ENCODE measurements at places on chromosomes 7 and 10.

GRCh38 chr7:75658369-75658768 lies 80.4 kb downstream of the HIP1 start:
- no peak for DNase-seq

GRCh38 chr7:129222064-129222463 lies 2.8 kb upstream of the AHCYL2 start:
- DNase-seq = no peak

GRCh38 chr7:154837622-154838021 lies 165.3 kb downstream of the PAXIP1 start:
- no peak for DNase-seq

DNA sequence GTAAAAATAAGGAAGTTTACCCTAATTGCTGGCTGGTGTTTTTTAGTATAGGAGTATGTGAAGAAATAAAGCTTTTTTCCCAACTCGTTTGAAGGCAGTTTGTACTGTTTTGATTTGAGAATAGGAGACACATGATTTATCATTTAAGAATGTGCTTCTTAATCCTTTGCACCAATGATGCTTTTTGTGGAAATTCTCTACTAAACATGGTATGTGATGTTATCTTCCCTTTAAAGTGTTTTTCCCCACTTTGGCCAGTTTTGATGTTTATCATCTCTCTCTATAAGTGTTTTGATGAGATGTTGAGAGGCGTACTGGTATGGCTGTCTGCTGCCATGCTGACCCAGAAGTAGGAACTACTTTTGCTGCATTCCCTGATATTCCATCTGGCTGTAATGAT lies 85.1 kb downstream of the SUGCT start:
- DNase-seq = no peak

DNA sequence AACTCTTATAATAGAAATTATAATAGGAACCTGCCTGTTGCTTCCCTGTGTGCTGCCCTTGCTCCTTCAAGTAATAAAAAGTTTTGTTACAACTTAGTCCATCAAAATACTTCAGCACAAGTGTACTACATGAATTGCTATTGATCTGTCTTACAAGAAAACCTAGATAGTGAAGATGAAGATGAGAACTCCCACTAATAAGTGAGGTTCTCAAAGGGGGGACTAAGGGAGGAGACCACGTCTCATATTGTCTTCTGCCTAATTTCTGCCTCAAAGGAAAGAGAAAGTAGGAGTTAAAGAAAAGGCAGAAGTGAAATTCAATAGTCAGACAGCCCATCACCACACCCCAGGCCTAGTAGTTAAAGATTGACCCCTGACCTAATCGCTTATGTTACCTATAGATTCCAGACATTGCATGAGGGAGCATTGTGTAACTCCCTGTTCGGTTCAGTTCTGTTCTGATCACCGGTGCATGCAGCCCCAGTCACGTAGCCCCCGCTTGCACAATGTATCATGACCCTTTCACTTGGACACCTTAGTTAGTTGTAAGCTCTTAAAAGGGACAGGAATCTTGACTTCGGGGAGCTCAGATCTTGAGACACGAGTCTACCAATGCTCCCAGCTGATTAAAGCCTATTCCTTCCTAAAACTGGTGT lies 18.2 kb upstream of the CHST3 start:
- DNase-seq = no peak

- peak; percentile 73 for DNase-seq
Observed at GRCh38 chr7:51316666-51317581, at the start of gene COBL. Gene COBL, minus strand, starts transcription at chr7:51316809. Its CDS starts 176 bp downstream, at chr7:51316633.

DNA sequence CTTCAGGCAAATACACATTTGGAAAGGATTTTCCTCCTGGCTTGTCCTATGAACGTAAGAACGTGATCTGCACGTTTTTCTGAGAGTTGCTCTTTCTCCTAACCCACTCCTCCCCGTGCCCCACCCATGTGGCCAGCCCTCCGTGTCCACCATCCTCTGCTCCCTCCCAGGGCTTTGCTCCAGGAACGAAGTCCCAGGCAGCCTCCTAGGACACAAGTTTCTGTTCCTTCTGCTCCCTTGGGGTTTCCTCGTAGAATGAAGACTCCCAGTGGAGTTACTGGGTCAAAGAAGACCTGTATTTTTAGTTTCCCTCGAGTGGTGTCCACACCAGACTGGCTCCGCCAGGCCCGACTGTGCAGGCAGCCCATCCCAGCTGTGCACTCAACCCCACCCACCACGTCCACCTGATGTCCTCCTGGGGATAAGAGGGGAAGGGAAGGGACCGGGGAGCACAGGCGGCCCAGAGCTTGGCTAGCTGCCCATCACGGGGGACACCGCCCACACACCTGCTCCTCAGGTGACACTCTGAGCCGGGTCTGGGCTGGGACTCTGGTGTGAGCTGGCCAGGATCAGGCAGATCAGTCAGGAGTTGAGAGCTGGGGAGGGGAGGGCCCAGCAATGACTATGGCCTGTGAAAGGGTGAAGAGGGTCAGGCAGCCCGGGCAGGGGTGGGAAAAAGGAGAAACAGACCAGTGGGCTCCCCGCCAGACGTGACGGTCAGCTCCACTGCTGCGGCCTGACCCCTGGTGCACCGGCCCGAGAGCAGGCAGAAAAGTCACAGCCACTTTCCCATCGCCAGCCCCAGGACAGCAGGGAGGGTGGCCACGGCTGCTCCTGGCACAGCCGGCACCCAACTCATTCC lies 54.3 kb upstream of the PPP2R2D start:
- DNase-seq = peak; percentile 41

- DNase-seq = no peak
Observed at GRCh38 chr10:15738270-15738925, 18.7 kb upstream of the ITGA8 start.

DNA sequence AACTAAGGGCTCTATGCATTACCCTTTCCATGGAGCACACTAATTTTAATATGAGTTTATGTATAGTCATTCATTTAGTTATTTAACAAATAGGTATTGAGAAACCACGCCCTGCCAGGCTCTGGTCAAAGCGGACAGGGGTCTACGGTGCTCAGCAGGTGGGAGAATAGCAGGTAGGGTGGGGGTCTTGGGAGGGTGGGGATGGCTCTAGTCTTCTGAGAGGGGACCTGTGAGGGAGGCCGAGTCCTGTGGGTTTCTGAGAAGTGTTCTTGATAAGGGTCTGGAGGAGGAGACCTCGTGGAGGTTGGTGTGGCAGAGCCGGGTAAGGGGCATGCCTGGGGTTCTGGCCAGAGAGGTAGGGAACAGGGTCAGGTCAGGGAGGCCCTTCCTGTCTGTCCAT lies 1.1 kb downstream of the WDFY4 start:
- peak; percentile 18 for DNase-seq

- DNase-seq = no peak
Observed at GRCh38 chr7:28405662-28406061, 6.7 kb upstream of the CREB5 start.

DNA sequence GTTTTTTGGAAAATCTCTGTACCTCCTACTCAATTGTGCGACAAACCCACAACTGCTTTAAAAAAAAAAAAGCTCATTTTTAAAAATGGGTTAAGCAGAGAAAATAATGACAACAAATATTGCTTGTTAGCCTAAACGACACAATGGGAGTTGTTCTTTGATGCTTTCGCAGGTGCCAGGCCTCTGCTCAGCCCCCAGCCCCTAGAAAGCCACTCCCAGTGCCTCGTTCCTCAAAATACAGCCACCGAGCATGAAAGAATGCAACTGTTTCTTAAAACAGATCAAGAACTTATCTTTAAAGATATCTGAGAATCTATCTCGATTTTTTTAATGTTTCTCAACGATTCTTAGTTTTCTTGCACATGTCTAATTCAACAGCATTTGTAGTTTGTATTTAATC lies 85.2 kb upstream of the PFKP start:
- no peak for DNase-seq

DNA sequence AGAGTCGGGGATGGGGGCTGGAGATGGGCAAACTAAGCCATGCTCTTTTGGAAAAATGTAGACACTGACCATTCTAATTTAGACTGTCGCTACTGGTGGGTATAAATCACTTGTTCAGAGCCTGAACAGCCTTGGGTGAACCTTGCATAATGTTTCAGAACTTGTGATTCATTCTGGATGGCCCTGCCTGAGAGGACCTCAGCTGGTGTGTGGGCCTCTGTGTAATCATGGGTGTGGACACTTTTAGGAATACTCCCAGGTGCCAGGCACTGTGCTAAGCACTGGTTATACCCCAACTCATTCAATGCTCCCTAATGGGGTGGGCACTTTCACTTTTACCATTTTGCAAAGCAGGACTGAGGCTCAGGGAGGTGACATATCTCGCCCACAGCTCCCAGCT lies 26.8 kb upstream of the TM9SF3 start:
- no peak for DNase-seq

DNA sequence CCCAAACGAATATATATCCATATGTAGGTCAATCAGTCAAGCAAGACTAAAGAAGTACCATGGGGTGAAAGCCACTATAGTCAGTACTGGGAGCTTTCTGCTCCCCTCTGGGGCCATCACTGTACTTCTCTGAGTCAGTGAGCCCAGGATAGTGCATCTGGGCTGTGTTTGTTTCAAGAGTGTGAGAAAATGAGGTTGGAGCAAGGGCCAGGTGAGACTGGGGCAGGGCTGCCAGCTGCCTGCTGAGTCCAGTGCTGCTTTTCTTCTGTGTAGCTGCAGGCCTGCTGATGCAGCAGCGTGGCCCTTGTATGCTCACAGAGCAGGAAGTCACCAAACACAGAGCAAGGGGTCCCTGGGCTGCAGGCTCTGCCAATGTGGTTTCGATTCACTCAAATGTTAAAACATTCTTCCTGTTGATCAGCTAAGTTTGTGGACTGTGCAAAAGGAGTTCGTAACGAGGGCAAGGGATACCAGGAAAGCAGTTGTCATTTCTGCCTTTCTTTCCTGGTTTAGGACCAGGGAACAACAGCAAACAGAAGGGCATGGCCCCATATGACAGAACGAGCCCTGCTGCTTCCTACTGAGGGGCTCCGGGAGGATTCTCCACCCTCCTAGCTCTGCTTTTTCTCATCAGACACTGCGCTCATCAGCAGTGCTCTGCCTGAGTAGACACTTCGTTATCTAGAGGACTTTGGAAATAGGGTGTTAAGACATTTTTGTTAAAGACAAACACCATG lies 65.4 kb upstream of the TNS3 start:
- DNase-seq = peak; percentile 71

- no peak for DNase-seq
Observed at GRCh38 chr10:32307609-32308008, 39.3 kb downstream of the EPC1 start.

DNA sequence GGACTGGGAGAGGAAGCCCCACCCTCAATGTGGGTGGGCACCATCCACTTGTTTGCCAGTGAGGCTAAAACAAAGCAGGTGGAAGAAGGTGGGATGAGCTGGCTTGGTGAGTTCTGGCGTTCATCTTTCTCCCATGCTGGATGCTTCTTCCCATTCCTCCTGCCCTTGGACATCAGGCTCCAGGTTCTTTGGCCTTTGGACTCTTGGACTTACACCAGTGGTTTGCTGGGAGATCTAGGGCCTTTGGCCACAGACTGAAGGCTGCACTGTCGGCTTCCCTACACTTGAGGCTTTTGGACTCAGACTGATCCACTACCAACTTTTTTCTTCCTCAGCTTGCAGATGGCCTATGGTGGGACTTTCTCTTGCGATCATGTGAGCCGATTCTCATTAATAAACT lies 106.3 kb downstream of the HERPUD2 start:
- no peak for DNase-seq

DNA sequence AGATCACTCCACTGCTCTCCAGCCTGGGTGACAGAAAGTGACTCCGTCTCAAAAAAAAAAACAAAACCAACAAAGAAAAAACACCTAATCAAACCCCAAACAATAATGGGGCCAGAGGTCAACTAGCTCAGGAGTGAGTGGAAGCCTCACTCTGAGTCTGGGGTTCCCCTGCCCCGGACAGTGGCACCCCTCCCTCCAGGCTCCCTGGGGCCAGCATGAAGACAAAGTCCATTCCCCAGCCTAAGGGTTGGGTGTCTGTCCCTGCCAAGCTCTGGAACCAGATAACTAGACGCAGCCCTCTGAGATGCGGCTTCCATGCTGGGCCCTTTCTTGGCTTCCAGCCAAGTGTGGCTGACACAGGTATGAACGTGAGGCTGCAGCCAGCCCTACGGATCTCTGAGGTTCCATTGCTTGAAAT lies 1.7 kb upstream of the FUOM start:
- DNase-seq = no peak

- DNase-seq = no peak
Observed at GRCh38 chr7:45898222-45898621, 9.9 kb downstream of the IGFBP1 start.

GRCh38 chr7:19116121-19117090 lies 1.0 kb downstream of the TWIST1 start:
- peak; percentile 73 for DNase-seq

- DNase-seq = peak; percentile 76
Observed at GRCh38 chr10:100739517-100740368, 5.6 kb upstream of the PAX2 start.

DNA sequence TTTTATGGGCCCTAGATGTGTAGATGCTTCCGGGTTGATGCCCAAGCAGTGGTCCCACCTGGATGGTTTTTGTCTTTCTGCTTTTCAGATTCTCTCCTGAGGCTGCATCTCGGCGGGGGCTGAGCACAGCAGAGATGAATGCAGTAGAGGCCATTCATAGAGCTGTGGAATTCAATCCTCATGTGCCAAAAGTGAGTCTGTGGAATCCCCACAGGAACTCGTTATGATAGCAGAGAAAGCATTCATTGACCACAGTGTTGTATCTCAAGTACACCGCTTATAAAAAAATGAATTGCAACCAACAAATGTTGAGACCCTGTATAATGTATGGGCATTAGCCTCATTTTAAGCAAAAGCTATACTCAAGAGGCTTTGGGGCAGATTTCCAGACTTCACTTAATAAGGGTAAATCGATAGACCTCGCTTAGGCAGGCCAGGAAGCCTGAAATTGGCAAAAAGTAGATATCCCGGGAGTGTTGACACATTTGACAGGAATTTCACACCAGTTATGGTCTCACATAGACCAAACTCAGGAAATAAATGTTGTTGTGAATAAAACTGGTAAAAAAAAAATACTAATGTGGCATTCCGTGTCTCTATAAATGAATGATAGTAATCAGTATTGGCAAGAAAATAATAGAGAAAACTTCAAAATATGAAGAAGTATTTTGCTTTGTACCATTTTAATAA lies 132.0 kb downstream of the WNT2 start:
- no peak for DNase-seq

DNA sequence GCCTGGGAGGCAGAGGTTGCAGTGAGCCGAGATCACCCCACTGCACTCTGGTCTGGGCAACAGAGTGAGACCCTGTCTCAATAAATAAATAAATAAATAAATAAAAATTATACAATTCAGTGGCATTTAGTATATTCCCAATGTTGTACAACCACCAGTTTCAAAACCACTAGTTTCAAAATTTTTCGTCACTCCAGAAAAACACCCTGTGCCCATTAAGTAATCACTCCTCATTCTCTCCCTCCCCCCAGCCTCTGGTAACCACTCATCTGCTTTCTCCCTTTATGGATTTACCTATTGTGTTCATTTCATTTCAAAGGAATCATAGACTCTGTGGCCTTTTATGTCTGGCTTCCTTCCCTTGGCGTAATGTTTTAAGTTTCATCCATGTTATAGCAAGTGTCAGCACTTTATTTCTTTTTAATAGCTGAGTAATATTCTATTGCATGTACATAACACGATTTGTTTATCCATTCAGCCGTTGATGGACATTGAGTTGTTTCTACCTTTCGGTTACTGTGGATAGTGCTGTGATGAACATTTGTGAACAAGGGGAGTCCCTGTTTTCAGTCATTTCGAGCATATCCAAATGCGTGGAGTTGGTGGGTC lies 29.4 kb upstream of the GOLGA7B start:
- DNase-seq = no peak

GRCh38 chr7:90933984-90934383 lies 330.2 kb upstream of the FZD1 start:
- no peak for DNase-seq
